ENCODE measurements at places on chromosomes 6 and 20. TPM values are rescaled to one million over a fixed set of nuclear protein-coding genes. Genes with fewer than 3 reads are reported as not detected.

DNA sequence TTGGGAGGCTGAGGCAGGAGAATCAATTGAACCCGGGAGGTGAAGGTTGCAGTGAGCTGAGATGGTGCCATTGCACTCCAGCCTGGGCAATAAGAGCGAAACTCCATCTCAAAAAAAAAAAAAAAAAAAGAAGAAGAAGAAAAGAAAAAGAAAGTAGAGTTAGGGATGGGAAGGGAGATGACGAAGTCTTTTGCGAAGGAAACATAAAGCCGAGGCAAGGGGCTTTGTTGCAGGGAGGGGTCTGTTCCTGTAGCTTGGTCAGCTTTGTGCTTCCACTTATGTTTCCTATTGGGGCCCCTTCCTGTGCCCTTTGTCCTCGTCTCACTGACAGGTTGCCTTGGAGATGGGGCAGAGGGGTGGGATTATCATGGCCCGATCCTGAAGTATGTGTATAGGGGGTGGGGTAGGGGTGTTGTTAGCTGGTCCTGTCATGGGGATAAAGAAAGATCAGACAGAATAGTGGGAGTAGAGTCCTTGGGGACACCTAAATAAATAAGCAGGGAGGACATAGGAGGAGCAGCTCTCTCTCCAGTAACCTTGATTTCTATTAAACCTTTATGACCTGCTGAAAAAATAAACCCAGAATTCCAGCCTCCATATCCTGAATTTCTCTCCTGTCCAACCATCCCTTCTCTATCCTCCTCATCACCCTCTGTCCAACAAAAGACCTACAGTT lies 1.1 kb upstream of the CLIC1 start:
- no peak overlapping the region for H3K4me3 ChIP-seq
- no peaks in the 10 kb centered on the region for H3K27me3 ChIP-seq
- peak overlapping the region; percentile 96 for H3K27ac ChIP-seq
- no peaks in the 10 kb centered on the region for H3K36me3 ChIP-seq

- H3K36me3 ChIP-seq = no peaks in the 10 kb centered on the region
- no peaks in the 10 kb centered on the region for H3K4me1 ChIP-seq
- no peak overlapping the region for H3K27ac ChIP-seq
- H3K27me3 ChIP-seq = no peaks in the 10 kb centered on the region
- H3K4me3 ChIP-seq = no peak overlapping the region
These were observed 551.1 kb upstream of the SYNCRIP start for GRCh38 chr6:86193821-86194220.

DNA sequence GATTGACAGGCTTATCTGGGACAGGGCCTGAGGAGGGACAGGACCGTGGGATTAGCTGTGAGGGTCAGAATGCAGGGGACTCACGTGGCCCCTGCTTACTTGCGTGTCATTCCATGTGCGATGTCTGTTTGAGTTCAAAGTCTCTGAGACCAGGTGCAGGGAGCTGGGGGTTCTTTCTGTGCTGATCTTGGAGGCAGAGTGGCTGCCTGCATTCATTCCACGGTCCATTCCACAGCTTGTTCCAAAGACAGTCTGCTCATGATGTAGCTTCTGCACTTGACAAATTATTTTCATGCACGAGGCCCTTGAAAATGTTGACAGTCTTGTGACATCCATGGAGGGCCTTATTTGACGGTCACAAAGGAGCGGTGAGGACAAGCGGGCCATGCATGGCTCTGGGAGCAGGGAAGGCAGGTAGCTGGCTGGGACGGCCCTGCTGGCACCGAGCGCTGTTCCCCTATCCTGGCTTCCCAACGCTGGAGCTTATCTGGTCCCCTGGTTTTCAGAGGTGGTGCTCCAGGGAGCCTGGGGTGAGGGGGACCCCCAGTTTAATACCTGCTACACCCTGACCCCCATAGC lies 156.3 kb upstream of the RNF24 start:
- no peaks in the 10 kb centered on the region for H3K36me3 ChIP-seq
- no peaks in the 10 kb centered on the region for H3K4me1 ChIP-seq
- H3K27me3 ChIP-seq = no peaks in the 10 kb centered on the region
- peak overlapping the region; percentile 53 for H3K4me3 ChIP-seq

DNA sequence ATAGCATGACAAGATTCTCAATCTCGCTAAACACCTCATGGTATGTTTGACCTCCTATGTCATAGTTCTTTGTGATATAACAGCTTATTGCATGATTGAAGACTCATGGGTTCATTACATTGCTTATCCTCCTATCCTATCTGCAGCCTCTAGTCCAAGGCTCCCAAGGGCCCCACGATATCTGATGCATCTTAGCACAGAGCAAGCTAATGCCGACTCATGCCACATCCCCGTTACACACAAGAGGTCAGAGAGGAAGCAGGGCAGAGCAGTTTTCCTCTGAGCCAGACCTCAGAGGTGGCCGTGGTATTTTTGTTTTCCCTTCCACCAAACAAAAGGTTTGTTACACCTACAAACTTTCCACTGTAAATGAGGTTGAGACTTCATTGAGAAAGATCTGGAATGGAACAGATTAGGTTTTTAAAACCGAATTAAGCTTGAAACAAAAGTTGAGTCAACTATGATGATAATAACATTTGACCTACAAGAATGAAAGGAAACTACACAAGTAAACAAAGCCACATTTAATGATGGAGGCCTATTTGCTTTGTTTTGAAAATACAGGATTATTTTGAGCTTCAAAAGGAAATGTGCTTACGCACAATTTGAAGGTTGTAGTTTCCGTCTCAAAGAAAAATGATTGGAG lies 133.9 kb upstream of the MYLIP start:
- no peak overlapping the region for H3K27ac ChIP-seq
- H3K4me1 ChIP-seq = no peaks in the 10 kb centered on the region
- no peak for DNase-seq

DNA sequence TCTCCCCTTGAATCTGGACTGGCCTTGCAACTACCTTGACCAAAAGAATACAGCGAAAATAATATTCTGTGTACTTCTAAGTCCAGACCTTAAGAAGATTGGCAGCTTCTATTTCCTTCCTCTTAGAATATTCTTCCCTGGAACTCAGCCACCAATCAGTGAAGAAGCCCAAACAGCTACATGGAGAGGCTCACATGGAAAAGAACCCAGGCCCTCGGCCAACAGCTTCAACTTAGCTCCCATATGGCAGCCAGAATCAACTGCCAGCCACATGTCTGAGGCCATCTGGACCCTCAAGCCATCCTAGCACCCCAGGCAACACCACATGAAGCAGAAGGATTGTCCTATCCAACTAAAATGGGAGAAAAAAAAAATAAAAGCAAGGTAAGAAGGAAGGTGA lies 178.8 kb downstream of the IBTK start:
- no peaks in the 10 kb centered on the region for H3K4me1 ChIP-seq
- no peak overlapping the region for H3K27ac ChIP-seq
- no peaks in the 10 kb centered on the region for H3K27me3 ChIP-seq
- no peak for DNase-seq
- H3K4me3 ChIP-seq = no peak overlapping the region

- no peaks in the 10 kb centered on the region for H3K36me3 ChIP-seq
- H3K4me1 ChIP-seq = no peaks in the 10 kb centered on the region
- no peak for DNase-seq
- H3K4me3 ChIP-seq = no peak overlapping the region
These were observed 125.8 kb downstream of the C6orf118 start for GRCh38 chr6:165183496-165184140.

DNA sequence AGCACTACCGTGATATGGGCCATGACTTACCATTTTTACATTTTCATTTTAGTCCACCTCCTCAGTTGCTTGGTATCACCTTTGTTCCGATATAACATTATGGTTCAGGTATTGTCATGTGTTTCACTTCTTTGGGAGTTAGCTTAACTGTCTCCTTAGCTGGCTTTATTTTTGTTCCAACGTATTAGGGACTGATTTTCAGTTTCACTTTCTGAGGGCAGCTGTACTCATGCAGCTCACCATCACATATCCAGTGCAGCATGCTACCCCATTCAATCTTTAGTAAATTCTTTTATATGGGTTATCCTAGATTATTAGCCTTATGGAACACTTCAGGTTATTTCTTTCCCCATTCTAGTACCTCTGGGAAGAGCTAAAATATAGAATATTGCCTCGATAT lies 362.2 kb upstream of the IRAK1BP1 start:
- H3K27me3 ChIP-seq = no peaks in the 10 kb centered on the region
- H3K27ac ChIP-seq = no peak overlapping the region
- no peak for DNase-seq
- no peaks in the 10 kb centered on the region for H3K4me1 ChIP-seq
- H3K4me3 ChIP-seq = no peak overlapping the region

GRCh38 chr20:41560970-41561369 lies 57.2 kb downstream of the CHD6 start:
- no peak overlapping the region for H3K4me3 ChIP-seq
- H3K27me3 ChIP-seq = no peaks in the 10 kb centered on the region
- no peak for DNase-seq

DNA sequence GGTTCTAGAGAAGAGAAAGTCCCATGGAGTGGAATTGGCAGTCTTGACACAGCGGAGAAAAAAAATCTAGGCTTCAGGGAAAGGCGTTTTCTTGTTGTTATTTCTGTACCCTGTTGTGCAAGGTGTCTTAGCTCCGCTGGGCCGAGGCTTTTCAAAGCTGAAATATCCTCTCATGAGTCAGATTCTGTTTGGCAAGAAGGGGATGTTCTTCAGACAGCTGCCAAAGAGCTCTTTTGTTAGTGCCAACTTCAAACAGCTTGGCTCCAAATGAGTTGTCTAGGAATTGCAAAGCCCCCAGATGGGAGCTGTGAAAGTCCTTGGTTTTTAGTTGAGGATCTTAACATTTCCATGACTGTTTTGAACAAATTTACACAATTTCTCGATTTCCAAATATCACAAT lies 45.6 kb downstream of the LRRN4 start:
- no peak overlapping the region for H3K4me3 ChIP-seq
- DNase-seq = peak; percentile 56

GRCh38 chr6:73521351-73521985 lies 636 bp upstream of the EEF1A1 start:
- peak overlapping the region; percentile 85 for H3K4me3 ChIP-seq
- no peaks in the 10 kb centered on the region for H3K27me3 ChIP-seq
- H3K27ac ChIP-seq = peak overlapping the region; percentile 100
- DNase-seq = peak; percentile 91
- H3K36me3 ChIP-seq = no peaks in the 10 kb centered on the region

CPNE5 gene
- 1.7 TPM for total RNA-seq

DNA sequence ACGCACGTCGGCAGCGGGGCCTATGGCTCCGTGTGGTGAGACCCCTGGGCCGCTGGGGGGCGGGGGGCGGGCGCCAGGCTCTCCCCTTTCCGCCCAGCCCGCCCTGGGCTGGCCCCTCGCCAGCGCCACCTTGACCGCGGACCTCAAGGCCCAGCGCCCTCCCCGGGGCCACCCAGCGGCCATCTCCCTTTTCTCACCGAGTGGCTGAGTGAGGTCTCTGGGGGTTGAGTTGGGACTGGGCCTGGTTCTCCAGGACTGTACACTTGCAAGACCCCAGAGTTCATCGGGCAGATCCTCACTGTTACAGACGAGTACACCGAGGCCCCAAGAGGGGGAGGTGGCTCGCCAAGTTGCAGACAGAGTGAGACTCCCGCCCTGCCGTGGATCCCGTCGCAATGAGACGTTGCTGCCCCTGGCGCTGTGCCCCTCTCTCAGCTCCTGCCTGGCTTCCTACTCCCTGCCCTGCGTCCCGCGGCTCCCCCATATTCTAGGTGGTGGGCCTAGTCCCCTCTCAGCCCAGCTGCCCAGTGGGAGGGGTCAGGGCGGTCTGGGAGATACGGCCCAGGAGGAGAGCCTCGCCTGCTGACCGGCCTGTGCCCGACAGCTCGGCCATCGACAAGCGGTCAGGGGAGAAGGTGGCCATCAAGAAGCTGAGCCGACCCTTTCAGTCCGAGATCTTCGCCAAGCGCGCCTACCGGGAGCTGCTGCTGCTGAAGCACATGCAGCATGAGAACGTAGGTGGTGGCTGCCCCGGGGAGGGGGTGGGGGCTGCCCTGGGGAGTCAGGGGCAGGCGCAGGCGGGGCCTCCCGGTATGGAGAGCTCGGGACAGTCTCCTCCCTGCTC lies 576 bp downstream of the MAPK13 start:
- peak overlapping the region; percentile 82 for H3K27ac ChIP-seq
- peak; percentile 87 for DNase-seq
- H3K27me3 ChIP-seq = no peaks in the 10 kb centered on the region
- peak overlapping the region; percentile 63 for H3K4me3 ChIP-seq

TUBB2B gene
- total RNA-seq = 2.4 TPM

DNA sequence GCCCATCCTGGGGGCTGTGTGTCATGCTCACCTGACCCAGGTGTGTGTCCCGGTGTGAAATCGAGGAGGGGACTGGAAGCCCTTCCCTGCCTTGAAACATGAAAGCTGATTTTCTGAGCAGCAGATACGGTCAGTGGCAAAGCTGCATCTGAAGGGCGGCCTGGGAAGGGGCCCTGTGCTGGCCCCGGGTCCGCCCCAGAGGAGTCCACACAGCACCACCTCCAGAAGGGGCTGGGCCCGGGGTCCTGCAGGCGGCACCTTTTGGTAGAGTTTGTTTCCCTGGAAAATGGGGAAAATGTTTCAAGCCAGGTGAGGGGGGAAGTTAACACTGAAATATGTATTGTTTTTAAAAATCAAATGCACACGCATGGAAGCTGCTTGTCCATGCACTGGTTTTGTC lies 20.8 kb downstream of the UCKL1 start:
- H3K4me3 ChIP-seq = no peak overlapping the region
- no peak for DNase-seq
- H3K4me1 ChIP-seq = no peaks in the 10 kb centered on the region

DNA sequence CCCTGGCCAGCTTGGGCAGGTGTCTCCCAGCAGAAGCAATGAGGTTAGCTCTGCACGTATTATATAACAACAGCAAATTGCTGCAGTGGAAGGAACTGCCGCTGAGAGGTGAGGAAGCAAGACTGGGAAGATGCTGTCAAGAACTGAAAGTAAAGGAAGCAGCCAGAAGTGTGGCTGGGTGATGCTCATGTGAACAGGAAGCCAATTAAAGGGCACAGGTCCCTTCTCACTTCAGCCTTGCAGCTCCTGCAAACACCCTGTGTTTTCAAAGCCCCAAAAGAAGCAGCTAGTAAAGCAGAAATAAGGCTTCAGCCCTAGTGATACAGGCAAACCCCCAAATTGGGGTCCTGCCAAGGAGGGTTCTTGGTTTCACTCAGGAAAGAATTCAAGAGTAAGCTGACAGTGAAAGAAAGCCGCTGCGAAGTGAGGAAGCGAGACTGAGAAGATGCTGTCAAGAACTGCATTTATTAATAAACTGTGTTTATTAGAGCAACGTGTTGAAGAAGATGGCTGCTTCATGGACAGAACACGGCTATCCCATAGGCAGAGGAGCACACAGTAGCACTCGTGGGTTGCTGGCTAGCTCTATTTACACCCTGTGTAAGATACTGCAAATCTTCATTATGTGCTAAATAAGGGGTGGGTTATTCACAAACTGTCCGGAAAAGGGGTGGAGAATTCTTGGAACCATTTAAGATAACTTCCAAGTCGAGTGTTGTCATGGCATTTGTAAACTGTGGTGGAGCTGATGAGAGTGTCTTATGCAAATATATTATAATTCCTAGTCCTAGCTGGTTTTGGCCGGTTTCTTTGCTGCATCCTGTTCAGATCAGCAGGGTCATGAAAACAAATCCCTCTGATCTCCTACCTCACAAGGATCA lies 152.2 kb downstream of the LINC00237 start:
- no peak overlapping the region for H3K27ac ChIP-seq
- no peak for DNase-seq
- H3K4me3 ChIP-seq = no peak overlapping the region

PERP gene
- 44.5 TPM for total RNA-seq

All from Peyer's patch (tissue), 4 donors.